ENCODE measurements at places on chromosomes 6 and 20. TPM values are rescaled to one million over a fixed set of nuclear protein-coding genes. Genes with fewer than 3 reads are reported as not detected.

The C6orf52 gene
- 1.9 TPM for total RNA-seq

The AK9 gene
- 3.4 TPM for total RNA-seq

The NKAIN4 gene
- total RNA-seq = not detected

The DEF6 gene
- 219 TPM for total RNA-seq

The RGS17 gene
- total RNA-seq = not detected

The UCKL1 gene
- 37.8 TPM for total RNA-seq

The DEFB124 gene
- not detected for total RNA-seq

The ZNF334 gene
- 0.71 TPM for total RNA-seq

The BTBD9 gene
- total RNA-seq = 12.0 TPM

The IMPG1 gene
- not detected for total RNA-seq

The PPP1R16B gene
- total RNA-seq = 67.4 TPM

The BPIFB4 gene
- not detected for total RNA-seq

The DNMT3B gene
- total RNA-seq = 4.1 TPM

The SMAP1 gene
- total RNA-seq = 62.0 TPM

The SASH1 gene
- 0.50 TPM for total RNA-seq

The SFTA2 gene
- total RNA-seq = not detected

The ASIP gene
- total RNA-seq = not detected

The DLK2 gene
- total RNA-seq = not detected

The PRR18 gene
- total RNA-seq = not detected

The SOX18 gene
- total RNA-seq = 0.10 TPM

The RAD21L1 gene
- 0.27 TPM for total RNA-seq

The PDE10A gene
- total RNA-seq = not detected

The C20orf141 gene
- total RNA-seq = not detected

The GNAS-AS1 gene
- 1.5 TPM for total RNA-seq

The TAF11 gene
- total RNA-seq = 30.2 TPM
